ENCODE measurements at places on chromosomes 4 and X. TPM values are rescaled to one million over a fixed set of nuclear protein-coding genes. Genes with fewer than 3 reads are reported as not detected.

Gene APEX2
- 7.1 TPM for polyA plus RNA-seq

DNA sequence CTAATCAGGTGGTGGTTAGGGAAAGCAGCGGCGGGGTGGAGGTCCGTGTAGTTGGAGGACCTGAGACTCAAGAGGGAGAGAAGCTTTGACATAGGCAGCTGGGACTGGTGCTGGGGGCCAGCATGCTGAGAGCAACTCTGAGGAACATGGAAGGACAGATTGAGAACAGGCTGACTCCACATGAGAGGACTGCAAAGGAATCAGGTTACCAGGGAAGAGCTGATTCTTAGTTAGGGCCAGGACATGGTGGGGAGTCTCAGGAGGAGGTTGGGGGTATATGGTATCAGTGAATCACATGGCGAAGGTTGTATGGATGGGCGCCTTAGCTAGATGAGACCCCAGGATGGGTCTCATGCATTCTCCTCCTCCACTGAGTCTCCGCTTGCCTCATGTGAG is 264.0 kb upstream of the BOD1L1 start:
- no peak overlapping the region for H3K27ac ChIP-seq
- no peaks in the 10 kb centered on the region for H3K36me3 ChIP-seq

GRCh38 chrX:65910899-65911298 is 129.0 kb downstream of the VSIG4 start:
- H3K27ac ChIP-seq = no peak overlapping the region
- H3K4me3 ChIP-seq = no peak overlapping the region
- no peaks in the 10 kb centered on the region for H3K36me3 ChIP-seq
- H3K27me3 ChIP-seq = no peaks in the 10 kb centered on the region

Gene CLTRN
- polyA plus RNA-seq = 1.3 TPM

Gene FGA
- polyA plus RNA-seq = 0.72 TPM

Gene MAOB
- polyA plus RNA-seq = 49.4 TPM

- H3K27me3 ChIP-seq = no peaks in the 10 kb centered on the region
- no peaks in the 10 kb centered on the region for H3K36me3 ChIP-seq
- no peak overlapping the region for H3K27ac ChIP-seq
- no peaks in the 10 kb centered on the region for H3K4me1 ChIP-seq
- no peak for DNase-seq
Measured at GRCh38 chr4:115233600-115233999, 120.2 kb upstream of the NDST4 start.

DNA sequence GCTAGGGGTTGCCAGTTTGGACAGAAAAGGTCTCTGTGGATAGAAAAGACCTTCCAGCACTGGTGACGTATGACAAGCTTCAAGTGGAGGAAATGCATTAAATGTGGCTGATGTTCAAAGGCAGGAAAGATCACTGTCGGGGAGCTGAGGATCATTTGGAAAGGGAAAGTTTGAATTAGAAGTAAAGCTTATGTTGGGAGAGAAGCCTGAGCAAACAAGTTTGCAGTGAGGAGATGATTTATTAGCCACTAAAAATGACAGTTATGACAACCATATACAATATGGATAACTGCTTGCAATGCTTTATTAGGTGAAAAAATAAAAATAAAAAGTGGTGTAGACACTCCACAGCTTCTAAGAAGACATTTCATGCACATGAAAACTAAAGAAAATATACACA is 135.3 kb upstream of the HS3ST1 start:
- no peaks in the 10 kb centered on the region for H3K36me3 ChIP-seq
- DNase-seq = no peak
- H3K4me3 ChIP-seq = no peak overlapping the region
- no peak overlapping the region for H3K27ac ChIP-seq
- no peaks in the 10 kb centered on the region for H3K27me3 ChIP-seq

DNA sequence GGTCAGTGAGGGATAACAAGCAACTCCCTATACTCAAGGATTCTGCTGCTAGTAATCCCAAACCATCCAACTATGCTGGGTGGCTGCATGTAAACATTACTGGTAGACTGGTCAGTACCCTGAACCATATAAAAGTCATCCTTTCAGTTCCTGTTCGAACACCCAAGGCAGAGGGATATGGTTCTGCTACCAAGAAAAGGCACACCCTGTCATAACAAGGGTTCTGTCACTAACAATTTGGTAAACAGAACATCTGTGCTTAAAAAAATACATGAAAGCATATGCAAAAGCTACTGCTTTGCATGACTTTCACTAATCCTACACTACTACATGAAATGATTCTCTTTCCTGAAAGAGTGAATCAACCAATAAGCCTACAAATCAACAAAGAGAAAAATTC is 76.8 kb upstream of the MCF2 start:
- no peaks in the 10 kb centered on the region for H3K4me1 ChIP-seq
- H3K36me3 ChIP-seq = no peaks in the 10 kb centered on the region
- no peak overlapping the region for H3K27ac ChIP-seq
- no peak for DNase-seq
- H3K4me3 ChIP-seq = no peak overlapping the region

Gene PF4V1
- not detected for polyA plus RNA-seq

DNA sequence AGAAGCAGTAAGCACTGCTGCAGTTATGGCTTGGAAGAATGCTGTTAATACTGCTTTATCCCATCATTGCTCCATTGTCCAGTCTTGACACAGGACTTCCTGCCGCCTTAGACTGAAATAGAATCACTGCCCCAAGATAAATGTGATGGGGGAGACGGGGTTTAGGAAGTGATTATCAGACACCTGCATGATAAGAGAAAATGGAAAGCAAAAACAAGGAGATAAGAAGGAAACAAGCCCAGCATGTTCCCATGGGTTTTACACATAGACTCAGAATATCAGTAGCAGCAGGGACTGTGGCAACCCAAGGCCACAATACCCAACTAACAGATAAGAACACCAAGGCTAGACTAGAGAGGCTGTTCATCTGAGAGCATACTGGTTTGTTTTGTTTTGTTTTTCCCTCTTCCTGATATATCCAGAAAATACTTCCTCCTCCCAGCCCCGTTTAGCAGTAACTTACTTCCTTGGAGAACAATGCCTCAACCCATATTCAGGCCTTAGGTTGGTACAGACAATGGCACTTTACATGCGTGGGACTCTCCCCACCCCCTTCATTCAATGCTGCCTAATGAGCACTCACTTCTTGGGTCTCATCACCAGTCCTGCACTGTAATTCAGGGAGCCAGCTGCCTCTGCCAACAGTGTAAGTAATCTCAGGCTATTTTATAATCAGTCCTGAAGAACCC is 232.6 kb downstream of the CBR4 start:
- no peak for DNase-seq
- H3K4me3 ChIP-seq = no peak overlapping the region
- H3K27me3 ChIP-seq = no peaks in the 10 kb centered on the region
- H3K27ac ChIP-seq = no peak overlapping the region
- no peaks in the 10 kb centered on the region for H3K36me3 ChIP-seq

Gene KCTD8
- polyA plus RNA-seq = 0.29 TPM

GRCh38 chr4:116020141-116020722 is 906.8 kb upstream of the NDST4 start:
- H3K4me3 ChIP-seq = no peak overlapping the region
- H3K27ac ChIP-seq = no peak overlapping the region
- no peaks in the 10 kb centered on the region for H3K4me1 ChIP-seq
- no peaks in the 10 kb centered on the region for H3K36me3 ChIP-seq

DNA sequence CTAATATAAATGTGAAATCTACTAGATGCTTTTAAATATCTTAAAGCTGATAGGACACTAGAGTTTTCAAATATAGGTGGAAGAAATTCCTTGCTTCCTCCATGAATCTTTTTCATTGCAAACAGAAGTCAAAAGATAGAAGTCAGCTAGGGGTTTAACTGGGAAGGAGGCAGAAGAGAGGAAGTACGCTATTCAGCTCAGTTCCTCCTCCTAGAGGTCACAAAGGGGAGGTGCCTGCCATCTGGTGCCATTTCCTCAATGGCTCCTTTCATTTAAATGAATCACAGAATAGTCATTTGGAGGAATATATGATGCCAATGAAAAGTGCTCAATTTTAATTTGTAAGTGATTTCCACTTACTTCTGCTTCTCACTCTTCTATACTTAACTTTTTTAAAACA is 8.5 kb downstream of the COL25A1 start:
- peaks cover 4% of the 10 kb centered on the region for H3K4me1 ChIP-seq
- H3K4me3 ChIP-seq = no peak overlapping the region
- no peak overlapping the region for H3K27ac ChIP-seq
- H3K27me3 ChIP-seq = peaks cover 3% of the 10 kb centered on the region
- H3K36me3 ChIP-seq = no peaks in the 10 kb centered on the region

GRCh38 chrX:52424656-52425055 is 55.8 kb downstream of the XAGE2 start:
- H3K27ac ChIP-seq = no peak overlapping the region
- H3K4me3 ChIP-seq = no peak overlapping the region
- no peak for DNase-seq
- H3K27me3 ChIP-seq = peaks cover 19% of the 10 kb centered on the region

Gene ERVMER34-1
- 0.32 TPM for polyA plus RNA-seq

Data from adrenal gland (tissue), 19 donors.